Panc1 (cell line): ENCODE measurements at places on chromosomes 12 and 14. TPM values are rescaled to one million over a fixed set of nuclear protein-coding genes. Genes with fewer than 3 reads are reported as not detected.

DNA sequence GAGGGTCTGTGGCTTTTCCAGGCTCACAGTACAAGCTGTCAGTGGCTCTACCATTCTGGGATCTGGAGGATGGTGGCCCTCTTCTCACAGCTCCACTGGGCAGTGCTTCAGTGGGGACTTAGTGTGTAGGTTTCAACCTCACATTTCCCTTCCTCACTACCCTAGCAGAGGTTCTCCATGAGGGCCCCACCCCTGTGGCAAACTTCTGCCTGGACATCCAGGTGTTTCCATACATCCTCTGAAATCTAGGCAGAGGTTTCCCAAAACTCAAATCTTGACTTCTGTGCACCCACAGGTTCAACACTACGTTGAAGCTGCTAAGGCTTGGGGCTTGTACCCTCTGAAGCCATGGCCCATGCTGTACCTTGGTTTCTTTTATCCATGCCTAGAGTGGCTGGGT lies 40.3 kb downstream of the KTN1 start:
- H3K4me1 ChIP-seq, result no peaks in the 10 kb centered on the region; the same call in 1 of the 2 replicates
- H3K4me3 ChIP-seq, result no peak overlapping the region
- no peaks in the 10 kb centered on the region for H3K27me3 ChIP-seq
- H3K36me3 ChIP-seq, result peaks cover 37% of the 10 kb centered on the region
- no peak for DNase-seq
- H3K27ac ChIP-seq, result no peak overlapping the region

Gene CLEC4D
- not detected for total RNA-seq

Gene KITLG
- total RNA-seq, result 7.4 TPM

DNA sequence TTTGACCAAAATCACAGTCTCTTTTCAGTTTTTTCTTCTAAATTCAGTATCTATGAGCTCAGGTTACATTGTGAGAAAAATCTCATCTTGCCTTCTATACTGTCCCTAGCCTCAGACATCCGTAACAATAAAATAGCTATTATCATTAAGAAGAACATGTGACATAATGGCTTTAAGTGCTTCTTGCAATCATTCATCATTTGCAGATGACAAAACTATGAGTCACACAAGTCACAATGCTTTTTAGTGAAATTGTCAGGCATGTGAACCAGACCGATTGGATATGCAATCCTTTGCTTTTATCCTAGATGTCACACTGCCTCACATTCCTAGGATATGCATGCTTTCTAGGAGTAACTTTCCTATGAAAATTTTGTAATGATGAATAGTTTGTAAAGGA lies 313.1 kb downstream of the SLC6A15 start:
- H3K4me1 ChIP-seq, result no peaks in the 10 kb centered on the region
- H3K4me3 ChIP-seq, result no peak overlapping the region
- H3K27ac ChIP-seq, result no peak overlapping the region
- DNase-seq, result peak; percentile 46
- H3K36me3 ChIP-seq, result no peaks in the 10 kb centered on the region

DNA sequence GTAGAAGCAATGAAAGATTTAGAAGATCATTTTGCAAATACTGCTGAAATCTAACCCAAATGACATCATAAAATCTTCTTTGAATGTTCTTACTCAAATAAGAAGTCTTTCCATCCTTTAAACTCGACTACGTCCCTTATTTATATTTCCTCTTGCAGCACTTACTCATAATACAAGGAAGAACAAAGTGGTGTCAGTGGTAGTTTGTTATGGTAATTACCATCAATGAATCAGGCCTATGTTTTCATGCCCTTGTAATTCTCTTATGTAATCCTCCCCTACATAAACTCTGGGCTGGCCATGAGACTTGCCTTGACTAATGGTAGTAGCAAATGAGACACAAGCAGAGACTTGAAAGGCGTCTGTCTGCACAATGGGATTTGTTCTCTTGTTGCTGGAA lies 17.0 kb downstream of the EEA1 start:
- H3K27me3 ChIP-seq, result no peaks in the 10 kb centered on the region
- no peak overlapping the region for H3K27ac ChIP-seq
- H3K4me3 ChIP-seq, result no peak overlapping the region
- no peaks in the 10 kb centered on the region for H3K36me3 ChIP-seq

Gene SEL1L
- total RNA-seq, result 53.7 TPM

Gene PITPNM2
- 26.4 TPM for total RNA-seq

- H3K27me3 ChIP-seq, result peaks cover 3% of the 10 kb centered on the region; the same call in 1 of the 2 replicates
- no peak overlapping the region for H3K4me3 ChIP-seq
- H3K36me3 ChIP-seq, result no peaks in the 10 kb centered on the region
- no peaks in the 10 kb centered on the region for H3K4me1 ChIP-seq
- no peak overlapping the region for H3K27ac ChIP-seq
Observed at GRCh38 chr14:23604148-23604547, 25.6 kb upstream of the JPH4 start.

Gene B4GALNT1
- 48.6 TPM for total RNA-seq

GRCh38 chr12:2320841-2321240 lies 268.1 kb downstream of the CACNA1C start:
- H3K27ac ChIP-seq, result no peak overlapping the region
- no peaks in the 10 kb centered on the region for H3K36me3 ChIP-seq
- H3K4me1 ChIP-seq, result no peaks in the 10 kb centered on the region

Gene PLEKHG3
- total RNA-seq, result 34.0 TPM

DNA sequence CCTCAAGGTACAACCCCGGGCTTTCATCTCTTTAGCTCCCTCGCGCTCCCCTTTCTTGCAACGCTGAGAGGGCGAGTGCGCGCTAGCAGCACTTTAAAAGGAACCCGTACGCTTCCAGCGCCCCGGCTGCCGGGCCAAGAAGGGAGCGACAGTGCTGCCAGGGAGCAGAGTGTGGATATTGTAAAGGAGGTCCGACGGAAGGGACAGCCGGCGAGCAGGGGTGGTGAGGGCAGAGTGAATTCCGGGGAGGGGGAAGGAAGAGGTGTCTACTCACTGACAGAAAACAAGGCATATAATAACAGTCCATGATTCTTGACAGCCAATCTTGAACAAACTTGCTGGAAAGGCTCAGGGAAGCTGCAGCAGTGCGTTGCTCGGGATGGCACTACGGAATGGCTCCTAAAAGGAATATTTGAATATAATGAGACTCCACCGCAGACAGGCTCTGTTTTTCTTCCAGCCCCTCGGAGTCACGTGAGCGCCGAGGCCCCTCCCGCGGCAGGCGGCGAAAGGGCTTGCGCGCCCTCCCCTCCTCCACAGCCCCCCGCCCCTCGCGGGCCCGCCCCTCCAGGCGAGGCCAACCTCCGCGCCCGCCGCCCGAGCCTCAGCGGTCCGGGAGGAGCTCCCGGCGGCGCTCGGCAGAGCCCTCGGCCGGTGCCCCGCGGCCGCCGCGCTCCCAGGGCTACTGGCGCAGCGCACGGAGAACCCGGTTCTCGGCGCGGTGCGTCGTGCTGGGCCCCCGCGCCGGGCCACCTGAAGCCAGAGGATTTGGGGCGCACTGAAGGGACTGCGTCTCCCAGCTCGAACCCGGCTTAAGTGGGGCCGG lies 3.4 kb downstream of the BMP4 start:
- peaks cover 16% of the 10 kb centered on the region for H3K27me3 ChIP-seq
- H3K27ac ChIP-seq, result no peak overlapping the region
- peaks cover 14% of the 10 kb centered on the region; the same call in 1 of the 2 replicates for H3K36me3 ChIP-seq
- 0 out of 2 replicates have a peak, but pooled peaks cover 3% of the 10 kb centered on the region for H3K4me1 ChIP-seq
- DNase-seq, result no peak
- H3K4me3 ChIP-seq, result peak overlapping the region; percentile 44

GRCh38 chr12:1422604-1423315 lies 171.6 kb downstream of the FBXL14 start:
- no peaks in the 10 kb centered on the region for H3K36me3 ChIP-seq
- H3K4me1 ChIP-seq, result no peaks in the 10 kb centered on the region
- H3K27me3 ChIP-seq, result no peaks in the 10 kb centered on the region
- no peak overlapping the region for H3K27ac ChIP-seq

DNA sequence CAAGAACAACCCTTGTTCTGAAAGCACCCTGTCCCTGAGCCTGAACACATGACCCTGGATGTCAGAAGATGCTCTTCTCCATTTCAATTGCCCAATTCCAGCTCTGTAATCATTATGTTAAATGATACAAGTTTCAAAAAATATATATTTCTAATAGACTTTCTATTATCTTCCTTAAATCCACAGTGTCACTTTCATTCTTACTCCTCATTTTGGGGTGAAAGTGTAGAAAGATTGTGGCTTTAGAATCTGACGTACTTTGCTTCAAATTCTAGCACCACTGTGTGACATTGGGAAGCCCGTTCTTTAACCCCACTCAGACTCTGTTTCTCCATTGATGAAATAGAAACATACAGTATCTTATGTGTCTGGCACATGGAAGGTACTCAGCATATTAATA lies 83.2 kb downstream of the ETV6 start:
- no peak for DNase-seq
- no peak overlapping the region for H3K4me3 ChIP-seq
- H3K36me3 ChIP-seq, result no peaks in the 10 kb centered on the region

Gene CHGA
- not detected for total RNA-seq

DNA sequence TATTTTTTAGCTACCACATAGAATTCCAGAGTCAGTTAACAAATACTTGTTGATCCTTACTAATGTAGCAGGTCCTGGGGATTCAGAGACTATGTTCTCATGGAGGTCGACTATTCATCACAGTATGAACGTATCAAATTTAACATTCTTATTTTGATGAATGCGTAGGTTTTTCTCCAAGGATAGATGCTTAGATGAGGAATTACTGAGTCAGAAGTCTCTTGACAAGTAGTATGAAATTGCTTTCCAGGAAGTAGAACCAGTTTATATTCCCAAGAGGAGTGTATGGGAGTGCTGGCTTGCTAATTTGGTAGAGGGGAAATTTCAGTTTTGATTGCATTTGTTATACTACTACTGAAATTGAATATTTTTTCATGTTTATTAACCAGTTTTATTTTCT lies 42.8 kb upstream of the CRADD start:
- no peaks in the 10 kb centered on the region; the same call in 1 of the 2 replicates for H3K27me3 ChIP-seq
- no peak for DNase-seq
- no peak overlapping the region for H3K4me3 ChIP-seq
- H3K27ac ChIP-seq, result no peak overlapping the region
- no peaks in the 10 kb centered on the region for H3K36me3 ChIP-seq

- no peak overlapping the region for H3K27ac ChIP-seq
- no peak overlapping the region for H3K4me3 ChIP-seq
- no peak for DNase-seq
- no peaks in the 10 kb centered on the region for H3K4me1 ChIP-seq
- peaks cover 35% of the 10 kb centered on the region for H3K36me3 ChIP-seq
Observed at GRCh38 chr14:74893614-74894091, 11.9 kb downstream of the DLST start.

Gene CAPZA3
- not detected for total RNA-seq

DNA sequence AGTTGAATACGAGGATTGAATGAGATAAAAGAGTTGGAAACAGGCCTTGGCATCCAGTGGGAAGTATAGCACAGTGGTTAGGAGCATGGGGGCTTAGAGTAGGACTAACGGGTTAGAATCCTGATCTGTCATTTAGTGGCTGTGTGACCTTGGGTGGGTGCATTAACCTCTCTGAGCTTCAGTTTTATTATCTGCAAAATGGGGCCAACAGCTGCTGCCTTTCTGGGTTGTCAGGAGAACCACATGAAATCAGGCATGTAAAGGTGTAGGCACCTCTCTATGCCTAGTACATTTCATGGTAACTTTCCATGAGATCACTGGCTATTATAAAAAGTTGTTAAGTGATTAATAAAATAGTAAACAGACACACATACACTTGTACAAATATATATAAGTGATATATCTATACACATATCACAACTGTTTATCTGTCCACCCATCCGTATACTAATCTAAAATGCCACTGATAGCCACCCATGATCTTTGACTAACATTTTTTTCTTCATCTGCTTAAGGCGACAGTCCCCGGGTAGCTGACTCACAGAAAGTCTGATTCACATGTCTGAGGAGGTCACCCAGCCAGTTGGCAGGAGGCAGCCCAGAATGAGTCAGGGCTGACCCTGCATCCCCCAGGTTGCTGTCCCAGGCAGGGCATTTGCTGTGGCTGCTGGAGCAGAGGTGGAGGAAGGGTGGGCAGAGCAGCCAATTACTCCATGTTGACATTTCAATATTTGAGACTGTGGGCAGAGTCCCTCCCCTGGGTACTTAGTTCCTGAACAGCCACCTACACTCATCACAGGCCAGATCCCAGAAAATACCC lies 125.6 kb upstream of the NOS1 start:
- DNase-seq, result peak; percentile 78
- H3K36me3 ChIP-seq, result no peaks in the 10 kb centered on the region
- no peak overlapping the region for H3K4me3 ChIP-seq
- no peaks in the 10 kb centered on the region for H3K27me3 ChIP-seq
- H3K27ac ChIP-seq, result peak overlapping the region; percentile 75

Gene RNF34
- total RNA-seq, result 52.4 TPM

Gene CELA1
- total RNA-seq, result not detected

DNA sequence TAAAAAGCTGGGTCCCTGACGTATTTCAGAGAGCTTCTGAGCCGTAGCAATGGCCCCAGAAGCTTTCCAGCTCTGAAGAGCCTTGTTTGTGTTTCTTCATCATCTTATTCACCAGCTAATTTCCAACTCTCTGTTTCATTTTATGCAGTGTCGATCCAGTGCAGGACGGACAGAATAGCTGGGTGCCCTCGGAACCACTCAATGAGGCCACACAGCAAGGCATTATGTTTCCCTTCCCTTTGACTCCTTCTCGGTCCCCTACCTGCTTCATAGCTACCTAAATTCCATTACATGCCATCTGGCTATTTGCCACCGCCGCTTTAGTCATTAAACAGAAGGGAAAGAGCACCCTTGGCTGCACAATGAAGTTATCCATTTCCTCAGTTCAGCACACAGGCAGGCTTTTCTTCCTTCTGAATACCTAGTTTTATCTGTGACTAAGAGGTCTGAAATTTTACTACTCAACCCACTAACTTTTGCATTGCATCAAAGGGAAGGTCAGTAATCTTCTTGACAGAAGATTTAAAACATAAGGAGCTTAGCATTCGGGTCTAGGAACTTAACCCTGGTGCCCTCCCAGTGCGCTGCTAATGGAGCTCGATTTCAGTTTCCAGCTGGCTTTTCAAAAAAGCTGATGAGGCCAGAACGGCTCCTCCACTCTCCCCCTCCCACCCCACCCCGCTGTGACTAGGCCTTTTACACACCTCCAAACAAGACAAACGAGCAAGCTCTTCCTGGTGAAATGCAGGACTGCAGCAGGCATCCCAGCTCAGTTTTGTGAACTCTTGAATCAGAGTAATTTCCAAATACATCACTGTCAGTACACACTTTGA lies 176.8 kb downstream of the GXYLT1 start:
- no peaks in the 10 kb centered on the region for H3K27me3 ChIP-seq
- no peak overlapping the region for H3K27ac ChIP-seq
- no peak overlapping the region for H3K4me3 ChIP-seq
- H3K36me3 ChIP-seq, result no peaks in the 10 kb centered on the region

DNA sequence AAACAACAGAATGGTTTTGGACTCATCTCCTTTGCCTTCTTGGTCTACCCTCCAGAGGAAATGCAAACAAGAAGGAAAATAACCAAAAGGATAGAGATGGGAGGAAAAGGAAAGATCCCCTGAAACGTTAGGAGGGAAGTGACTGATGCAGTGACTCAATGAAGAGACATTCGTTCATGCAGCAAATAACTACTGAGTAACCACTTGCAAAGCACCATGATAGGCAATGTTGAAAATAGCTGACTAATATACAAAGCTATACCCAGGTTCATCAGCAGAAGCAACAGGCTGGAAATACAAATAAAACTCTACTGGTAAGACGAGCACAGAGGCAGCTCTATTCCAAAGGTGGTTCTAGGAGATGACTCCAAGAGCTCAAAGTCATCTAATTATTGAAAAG lies 41.8 kb downstream of the R3HDM2 start:
- peaks cover 13% of the 10 kb centered on the region; the same call in 1 of the 2 replicates for H3K4me1 ChIP-seq
- no peaks in the 10 kb centered on the region for H3K36me3 ChIP-seq
- H3K27me3 ChIP-seq, result no peaks in the 10 kb centered on the region
- DNase-seq, result peak; percentile 79
